ENCODE measurements at places on chromosomes 4 and X. TPM values are rescaled to one million over a fixed set of nuclear protein-coding genes. Genes with fewer than 3 reads are reported as not detected.

DNA sequence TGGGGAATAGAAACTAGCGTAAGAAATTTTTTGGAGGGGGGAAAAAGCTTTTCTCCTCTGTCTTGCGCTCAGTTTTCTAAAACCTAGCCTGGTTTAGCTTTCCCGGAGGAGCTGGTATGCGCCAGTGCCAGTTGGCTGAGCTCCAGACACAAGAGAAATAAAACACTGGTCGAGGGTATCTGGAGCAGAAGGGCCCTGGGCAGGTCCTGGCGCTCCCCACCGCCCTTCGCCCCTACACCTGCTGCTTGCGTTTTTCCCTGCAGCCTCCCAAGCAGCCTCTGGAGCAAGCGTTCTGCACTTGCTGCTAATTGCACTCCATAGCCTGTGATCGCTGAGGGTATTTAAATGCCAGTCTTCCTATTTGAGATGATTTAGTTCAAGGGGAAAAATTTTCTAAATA lies 816 bp downstream of the EREG start:
- DNase-seq = no peak

- no peak for DNase-seq
These were observed 144.0 kb upstream of the PJA1 start for GRCh38 chrX:69309074-69309792.

GRCh38 chrX:36218801-36219200 lies 299.3 kb downstream of the CFAP47 start:
- DNase-seq = no peak

The PNMA3 gene
- total RNA-seq = not detected

DNA sequence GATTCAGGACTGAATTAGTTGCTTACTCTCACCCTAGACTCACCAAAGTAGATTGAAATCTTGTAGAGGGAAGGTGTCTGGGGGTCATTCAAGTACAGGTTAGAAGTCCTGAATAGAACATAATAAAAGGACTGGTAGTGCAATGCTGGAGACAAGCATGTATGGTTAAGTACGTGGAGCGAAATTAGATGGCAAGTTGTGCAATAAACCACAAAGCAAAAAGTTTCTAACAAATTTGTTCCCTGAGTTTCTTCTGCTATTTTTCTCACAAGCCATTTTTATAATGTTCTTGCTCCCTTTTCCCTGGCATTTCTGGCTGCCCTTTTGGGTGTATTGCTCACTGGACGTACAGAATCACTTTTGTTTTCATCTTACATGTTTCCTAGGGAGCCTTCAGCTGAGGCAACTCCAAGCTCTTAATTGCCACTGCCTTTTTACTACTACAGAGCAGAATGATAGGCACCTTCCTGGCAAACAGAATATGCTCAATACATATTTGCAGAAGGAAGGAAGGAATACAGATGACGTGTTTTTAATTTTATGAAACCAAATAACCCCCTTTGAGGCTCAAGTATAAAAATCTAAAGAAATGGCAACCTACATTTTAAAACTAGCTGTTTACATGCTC lies 23.4 kb downstream of the LANCL3 start:
- no peak for DNase-seq

DNA sequence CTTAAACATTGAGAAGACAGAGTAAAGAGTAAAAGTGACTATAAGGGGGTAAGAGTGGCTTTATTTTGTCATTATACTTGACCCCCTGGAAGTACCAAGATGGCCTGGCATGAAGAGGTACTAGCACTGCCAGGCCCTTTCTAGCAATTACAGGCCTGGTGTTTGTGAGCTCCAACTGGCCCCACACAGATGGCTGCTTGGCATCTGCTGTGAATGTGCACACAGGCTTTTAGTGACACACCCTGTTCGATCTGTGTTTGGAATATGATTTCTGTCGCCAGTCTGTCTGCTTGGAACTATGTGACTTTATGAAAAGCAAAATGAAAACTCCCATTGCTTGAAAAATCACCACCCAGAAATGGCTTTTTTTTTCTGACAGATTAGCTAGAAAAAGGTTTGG lies 123.3 kb downstream of the CLCN4 start:
- DNase-seq = no peak

The COMMD8 gene
- 12.5 TPM for total RNA-seq

The F8A3 gene
- total RNA-seq = 0.18 TPM

DNA sequence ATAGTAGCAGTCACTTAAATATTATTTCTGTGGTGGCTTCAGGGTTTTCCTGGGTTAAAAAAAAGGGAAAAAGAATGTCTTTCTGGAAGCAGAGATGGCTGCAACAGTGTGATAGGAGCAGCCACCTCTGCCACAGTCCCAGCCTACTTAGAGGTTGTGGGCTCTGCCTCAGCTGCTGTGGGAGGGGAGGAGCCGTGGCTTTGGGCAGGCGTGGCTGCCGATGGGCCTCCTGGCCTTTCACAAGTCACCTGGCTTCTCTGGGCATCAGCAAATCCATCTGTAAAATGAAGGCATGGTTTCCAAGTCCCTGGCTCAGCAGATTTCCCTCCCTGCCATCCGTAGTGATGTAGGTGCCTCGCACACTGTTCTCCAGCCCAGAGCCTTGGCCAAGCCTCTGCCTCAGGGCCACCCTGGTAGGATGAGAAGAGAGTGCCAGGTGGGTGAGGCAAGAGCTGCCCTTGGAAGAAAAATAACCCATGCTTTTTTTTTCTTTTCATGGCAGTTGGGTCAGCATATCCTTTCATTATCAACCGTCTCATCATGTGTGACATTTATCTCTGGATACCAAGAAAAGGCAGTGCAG lies 66.1 kb downstream of the PTTG2 start:
- DNase-seq = no peak

The PDE6B gene
- total RNA-seq = under 0.01 TPM

GRCh38 chr4:184514121-184514988 lies 40.0 kb upstream of the IRF2 start:
- peak; percentile 95 for DNase-seq

GRCh38 chr4:45317276-45317675 lies 590.9 kb upstream of the GNPDA2 start:
- DNase-seq = no peak

GRCh38 chrX:20118065-20118824 lies 1.5 kb upstream of the MAP7D2 start:
- no peak for DNase-seq

- no peak for DNase-seq
These were observed 1222.9 kb upstream of the PRKX start for GRCh38 chrX:4936315-4936714.

DNA sequence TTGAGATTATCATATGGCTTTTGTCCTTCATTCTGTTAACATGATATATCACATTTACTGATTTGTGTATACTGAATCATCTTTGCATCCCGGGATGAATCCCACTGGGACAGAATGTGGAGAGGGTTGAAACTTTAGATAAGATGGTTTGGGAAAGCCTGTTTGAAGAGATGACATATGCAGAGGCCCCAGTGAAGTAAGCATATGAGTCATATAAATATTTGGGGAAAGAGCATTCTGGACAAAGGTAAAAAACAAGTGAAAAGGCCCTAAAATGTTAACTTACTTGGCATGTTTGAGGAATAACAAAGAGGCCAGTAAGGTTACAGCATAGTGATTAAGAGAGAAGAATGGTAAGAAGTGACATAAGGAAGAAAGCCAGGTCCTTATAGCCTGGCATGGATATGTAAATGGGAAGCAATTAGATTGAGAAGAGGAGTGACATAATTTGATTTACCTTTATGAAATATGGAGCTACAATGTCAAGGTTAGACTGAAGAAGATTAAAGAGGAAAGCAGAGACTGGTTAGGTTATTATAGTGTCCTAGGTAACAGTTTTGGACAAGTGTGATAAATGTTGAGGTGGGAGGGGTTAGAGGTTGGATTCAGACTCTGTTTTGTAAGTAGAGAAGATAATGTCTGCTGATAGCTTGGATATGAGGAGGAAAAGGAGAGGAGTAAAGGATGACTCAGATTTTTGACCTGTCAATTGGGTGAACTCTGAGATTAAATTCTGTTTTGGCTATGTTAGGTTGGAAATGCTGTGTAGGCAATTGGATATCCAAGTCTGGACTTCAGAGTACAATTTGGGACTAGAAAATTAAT lies 54.6 kb upstream of the DRP2 start:
- peak; percentile 59 for DNase-seq

The DRD5 gene
- total RNA-seq = not detected

DNA sequence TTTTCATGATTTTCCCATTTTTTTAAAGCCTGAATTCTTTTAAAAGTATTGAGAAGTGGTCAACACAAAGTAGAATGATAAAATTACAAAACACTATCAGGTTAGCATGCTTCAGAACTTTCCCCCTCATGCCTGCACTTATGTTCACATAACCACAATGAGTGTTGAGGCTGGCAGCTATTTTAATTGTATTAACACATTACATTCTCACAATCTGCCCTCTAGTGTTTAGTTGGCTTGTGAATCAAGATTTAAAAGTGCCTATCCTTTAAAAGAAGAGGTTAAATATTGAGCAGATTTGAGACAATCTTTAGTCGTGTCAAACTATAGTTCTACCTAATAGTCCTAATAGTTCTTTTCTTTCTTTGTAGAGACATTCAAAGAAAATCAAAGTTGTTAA lies 93.6 kb upstream of the NAP1L5 start:
- DNase-seq = peak; percentile 23

- no peak for DNase-seq
These were observed 569.1 kb upstream of the GRID2 start for GRCh38 chr4:91734682-91735081.
